ENCODE measurements at places on chromosomes 7 and 10.

DNA sequence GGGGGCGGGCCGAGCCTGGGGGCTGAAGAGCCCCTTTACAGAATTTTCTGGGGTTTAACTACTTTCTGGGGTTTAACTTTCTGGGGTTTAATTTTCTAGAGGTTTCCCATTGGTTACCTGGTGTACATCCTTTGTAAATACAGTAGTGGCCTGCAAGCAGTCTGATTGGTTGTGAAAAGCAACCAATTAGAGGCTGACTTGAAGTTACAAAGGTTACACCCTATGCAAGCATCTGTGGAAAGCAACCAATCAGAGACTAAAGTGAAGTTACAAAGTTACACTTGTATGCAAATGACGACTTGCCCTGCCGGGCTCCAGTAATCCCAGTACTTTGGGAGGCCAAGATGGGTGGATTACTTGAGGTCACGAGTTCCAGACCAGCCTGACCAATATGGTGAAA, 27.4 kb downstream of the GTF2I start:
- no peak for DNase-seq

- DNase-seq = no peak
These were observed 169.3 kb upstream of the AGK start for GRCh38 chr7:141381794-141382427.

GRCh38 chr7:158237672-158238335, 349.8 kb downstream of the PTPRN2 start:
- DNase-seq = no peak

DNA sequence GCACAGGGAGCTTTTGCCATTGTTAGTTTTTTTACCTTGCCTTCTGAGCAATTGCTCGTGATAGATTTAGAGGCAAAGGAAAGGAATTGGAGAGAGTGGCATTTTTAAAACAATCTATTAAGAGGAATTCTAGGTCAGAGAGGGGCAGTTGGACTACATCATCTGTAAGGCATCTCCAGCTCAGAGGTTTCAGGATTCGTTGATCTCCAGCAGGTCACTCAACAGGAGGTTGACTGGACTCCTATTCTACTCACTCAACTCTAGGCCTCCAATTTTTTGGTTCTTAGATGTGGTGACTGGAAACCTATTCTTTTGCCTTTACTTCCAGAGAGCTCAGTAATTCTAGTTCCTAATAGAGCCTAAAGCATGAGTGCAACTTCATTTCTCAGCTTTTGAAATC, 42.8 kb downstream of the TBXAS1 start:
- DNase-seq = no peak

- no peak for DNase-seq
These were observed 67.1 kb upstream of the MAGI2 start for GRCh38 chr7:79520543-79520942.

GRCh38 chr10:78963074-78964034, 105.4 kb upstream of the ZMIZ1 start:
- no peak for DNase-seq

- DNase-seq = no peak
These were observed 509.7 kb upstream of the AKR1E2 start for GRCh38 chr10:4316161-4316810.

DNA sequence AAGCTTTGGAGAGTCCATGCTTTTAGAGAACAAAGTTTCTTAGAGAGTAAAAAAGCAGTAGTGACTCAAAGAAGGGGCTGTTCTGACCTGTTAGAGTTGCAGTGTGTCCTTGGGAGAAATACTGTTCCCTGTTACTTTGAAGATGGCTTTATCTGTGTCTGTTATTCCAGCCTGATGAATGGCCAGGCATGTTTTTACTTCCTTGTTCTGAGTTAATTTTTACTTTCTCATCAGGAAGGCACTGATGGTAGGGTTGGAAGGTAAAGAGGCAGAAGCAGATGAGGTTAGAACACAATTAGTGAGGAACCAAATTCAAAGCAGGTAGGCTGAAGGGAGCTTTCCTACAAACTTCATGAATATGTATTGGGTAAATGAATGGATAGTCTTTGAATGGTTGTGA, 138.5 kb upstream of the PRKCQ start:
- no peak for DNase-seq

DNA sequence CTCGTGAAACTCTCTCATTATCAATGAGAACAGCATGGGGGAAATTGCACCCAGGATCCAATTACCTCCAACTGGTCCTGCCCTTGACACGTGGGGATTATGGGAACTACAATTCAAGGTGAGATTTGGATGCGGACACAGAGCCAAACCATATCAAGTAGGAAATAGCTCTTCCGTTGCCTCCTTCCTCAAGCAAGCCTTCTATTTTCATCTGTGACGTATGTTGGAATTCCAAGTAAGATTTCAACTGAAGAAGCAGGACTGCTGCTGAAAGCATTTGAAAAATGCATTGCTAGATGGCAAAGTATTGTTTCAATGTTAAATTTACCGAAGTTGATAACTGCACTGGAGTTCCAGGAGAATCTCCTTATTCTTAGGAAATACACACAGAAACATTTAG, 178.1 kb upstream of the GALNT17 start:
- no peak for DNase-seq

- DNase-seq = no peak
These were observed 519.5 kb upstream of the ZWINT start for GRCh38 chr10:56880606-56881005.

DNA sequence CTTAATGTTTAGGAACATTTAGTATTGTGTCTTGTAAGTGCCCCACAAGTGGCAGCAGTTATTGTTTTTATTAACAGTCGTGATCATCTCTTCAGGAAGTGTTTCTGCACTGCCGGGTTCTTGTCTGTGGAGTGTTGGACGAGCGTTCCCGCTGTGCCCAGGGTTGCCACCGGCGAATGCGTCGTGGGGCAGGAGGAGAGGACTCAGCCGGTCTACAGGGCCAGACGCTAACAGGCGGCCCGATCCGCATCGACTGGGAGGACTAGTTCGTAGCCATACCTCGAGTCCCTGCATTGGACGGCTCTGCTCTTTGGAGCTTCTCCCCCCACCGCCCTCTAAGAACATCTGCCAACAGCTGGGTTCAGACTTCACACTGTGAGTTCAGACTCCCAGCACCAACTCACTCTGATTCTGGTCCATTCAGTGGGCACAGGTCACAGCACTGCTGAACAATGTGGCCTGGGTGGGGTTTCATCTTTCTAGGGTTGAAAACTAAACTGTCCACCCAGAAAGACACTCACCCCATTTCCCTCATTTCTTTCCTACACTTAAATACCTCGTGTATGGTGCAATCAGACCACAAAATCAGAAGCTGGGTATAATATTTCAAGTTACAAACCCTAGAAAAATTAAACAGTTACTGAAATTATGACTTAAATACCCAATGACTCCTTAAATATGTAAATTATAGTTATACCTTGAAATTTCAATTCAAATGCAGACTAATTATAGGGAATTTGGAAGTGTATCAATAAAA, 22.2 kb downstream of the PLA2G12B start:
- DNase-seq = no peak

DNA sequence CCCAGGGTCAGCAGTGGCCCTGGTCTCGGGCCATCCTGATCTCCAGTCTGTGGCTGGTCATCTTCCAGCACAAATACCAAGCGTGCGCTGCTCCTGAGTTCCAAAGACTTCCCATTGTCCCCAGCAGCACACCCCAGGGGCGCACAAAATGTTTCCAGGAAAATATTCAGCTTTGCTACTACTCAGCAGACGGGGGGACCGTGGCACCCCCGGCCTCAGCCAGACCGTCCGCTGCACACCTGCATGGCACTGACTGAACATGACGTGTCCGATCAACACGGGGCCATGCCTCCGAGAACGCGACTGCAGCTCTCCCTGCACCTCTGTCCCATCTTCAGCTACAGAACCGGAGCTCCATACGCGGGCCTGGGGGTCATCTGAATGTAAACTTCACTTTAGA, 9.6 kb upstream of the INSIG1 start:
- no peak for DNase-seq

- no peak for DNase-seq
These were observed 352.0 kb downstream of the PCLO start for GRCh38 chr7:82810558-82811259.

DNA sequence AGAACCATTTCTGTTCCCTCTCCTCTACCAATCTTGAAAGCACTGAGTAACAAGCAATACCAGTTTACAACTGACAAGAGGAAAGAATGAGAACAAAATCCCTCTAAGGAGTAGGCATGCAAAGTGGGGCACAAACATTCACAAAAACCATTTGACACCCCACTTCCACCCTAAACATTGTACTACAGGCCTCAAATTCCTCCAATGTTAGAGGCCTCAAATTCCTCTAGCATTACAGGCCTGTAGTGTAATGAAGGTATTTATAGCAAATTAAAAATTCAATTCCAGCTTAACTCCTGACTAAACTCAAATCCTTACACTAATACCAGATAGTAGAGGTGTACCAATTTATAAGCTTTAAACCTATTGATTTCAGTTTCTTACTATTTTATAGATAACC, 85.4 kb downstream of the SIRT1 start:
- no peak for DNase-seq

DNA sequence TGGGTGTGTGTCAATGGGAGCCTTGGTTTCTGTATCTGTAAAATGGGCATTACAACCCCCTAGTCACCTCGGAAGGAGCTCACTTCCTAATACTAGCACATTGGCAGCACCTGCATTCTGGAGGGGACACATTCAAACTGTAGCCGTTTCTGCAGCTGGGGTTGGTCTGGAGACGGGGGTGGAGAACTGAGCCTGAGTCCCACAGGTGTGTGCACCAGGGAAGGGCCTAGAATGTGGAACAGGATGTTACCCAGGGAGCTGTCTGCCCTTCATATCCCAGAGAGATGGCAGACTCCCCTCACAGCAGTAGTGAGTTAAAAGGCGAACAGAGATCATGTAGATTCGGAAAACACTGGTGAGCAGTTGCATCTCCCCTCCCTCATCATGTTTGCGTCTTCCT, 272.8 kb upstream of the ZNF32 start:
- no peak for DNase-seq

- no peak for DNase-seq
These were observed 133.5 kb downstream of the DOCK4 start for GRCh38 chr7:112072541-112073245.

- DNase-seq = no peak
These were observed 15.8 kb upstream of the BPGM start for GRCh38 chr7:134630893-134631292.

DNA sequence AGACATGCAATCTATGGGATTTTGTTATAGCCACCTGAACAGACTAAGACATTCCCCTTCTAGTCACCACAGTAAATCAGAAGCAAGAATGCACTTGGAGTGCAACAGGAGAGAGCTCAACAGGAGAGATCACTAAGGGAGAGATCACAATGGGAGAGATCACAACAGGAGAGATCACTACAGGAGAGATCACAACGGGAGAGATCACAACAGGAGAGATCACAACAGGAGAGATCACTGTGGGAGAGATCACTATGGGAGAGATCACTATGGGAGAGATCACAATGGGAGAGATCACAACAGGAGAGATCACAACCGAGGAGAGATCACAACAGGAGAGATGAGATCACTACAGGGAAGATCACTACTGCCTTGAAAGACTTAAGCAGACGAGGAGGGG, 238.5 kb upstream of the PITRM1 start:
- no peak for DNase-seq

DNA sequence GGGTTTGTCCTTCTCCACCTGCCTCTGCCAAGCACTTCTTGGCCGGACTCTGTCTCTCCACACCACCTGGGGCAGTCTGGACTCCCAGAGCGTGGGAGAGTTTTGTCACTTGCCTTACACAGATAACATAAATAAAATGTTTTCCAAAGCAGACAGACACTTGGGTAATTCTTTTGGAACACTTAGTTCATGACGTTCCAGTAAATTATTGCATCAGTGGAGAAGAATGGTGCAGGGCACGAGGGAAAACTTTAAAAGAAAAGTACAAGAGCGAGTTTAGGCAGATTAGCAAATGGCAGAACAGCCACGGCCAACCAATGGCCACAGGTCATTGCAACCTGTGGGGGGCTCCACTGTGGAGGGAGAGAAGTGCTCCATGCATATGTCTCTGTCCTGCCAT, 170.6 kb upstream of the GRB10 start:
- DNase-seq = no peak

DNA sequence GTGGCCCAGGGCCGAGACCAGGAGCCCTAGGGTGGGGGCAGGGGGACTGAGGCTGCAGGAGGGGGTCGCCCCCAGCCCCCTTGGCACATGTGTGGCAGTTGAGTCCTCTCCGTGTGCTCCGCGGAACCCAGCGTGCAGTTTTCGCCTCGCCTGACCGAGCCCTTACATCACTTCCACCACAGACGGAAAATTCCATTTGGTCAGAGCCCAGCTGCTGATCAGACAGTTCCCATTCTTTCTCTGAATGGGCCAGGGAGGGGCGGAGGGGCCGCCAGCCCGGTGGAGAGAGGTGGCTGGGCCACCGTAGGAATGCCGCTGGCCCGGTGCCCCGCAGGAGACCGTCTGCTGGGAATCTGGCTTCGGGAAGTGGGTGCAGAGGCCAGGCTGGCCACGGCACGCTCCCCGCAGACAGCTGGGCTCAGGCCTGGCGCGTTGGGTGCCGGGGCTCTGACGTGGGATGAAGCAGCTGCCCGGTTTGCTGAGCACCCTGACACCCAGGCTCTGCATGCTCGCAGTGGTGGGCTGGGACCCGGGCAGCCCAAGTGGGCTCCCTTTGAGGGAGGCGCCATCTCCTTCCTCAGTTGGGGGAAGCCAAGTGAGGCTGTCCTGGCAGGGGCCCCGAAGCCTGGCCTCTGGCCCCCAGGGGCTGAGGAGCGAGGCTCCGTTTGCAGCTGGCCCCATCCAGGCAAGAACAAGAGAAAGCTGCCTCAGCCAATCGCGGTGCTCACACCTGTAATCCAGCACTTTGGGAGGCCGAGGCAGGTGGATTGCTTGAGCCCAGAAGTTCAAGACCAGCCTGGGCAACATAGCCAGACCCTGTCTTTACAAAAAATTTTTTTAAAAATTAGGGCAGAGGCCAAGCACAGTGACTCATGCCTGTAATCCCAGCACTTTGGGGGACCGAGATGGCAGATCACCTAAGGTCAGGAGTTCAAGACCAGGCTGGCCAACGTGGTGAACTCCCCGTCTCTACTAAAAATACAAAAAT, 9.9 kb downstream of the TTYH3 start:
- peak; percentile 87 for DNase-seq

DNA sequence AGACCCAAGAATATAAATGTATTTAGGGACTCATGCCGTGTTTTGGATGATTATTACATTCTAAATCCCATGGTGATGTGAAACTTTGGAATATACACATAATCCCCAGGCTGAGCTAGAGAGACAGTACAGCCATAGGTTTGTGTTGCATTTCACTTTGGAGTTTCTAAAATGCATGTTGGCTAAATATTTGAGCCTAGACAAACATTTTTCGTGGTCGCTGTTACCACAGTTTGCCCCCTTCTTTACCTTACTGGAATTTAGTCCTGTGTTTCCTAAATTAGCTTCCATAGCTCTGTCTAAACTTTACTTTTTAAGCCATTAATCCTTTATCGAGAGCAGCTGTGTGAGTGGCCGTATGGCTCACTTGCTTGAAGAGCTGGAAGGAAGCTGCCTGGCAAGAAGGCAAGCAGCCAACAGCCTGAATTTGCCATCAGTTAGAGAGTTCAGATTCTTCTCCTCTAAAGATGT, 192.0 kb downstream of the BICC1 start:
- no peak for DNase-seq

GRCh38 chr7:70143075-70144044, 545.1 kb downstream of the AUTS2 start:
- DNase-seq = no peak

Measured in H1 (cell line).